Stimulated activated CD4-positive, alpha-beta T cell treated with anti-CD3 and anti-CD28 coated beads, Interleukin-2, amount 100 ng/mL, for 48 hours (primary cell): ENCODE measurements at places on chromosomes 12 and 14.

DNA sequence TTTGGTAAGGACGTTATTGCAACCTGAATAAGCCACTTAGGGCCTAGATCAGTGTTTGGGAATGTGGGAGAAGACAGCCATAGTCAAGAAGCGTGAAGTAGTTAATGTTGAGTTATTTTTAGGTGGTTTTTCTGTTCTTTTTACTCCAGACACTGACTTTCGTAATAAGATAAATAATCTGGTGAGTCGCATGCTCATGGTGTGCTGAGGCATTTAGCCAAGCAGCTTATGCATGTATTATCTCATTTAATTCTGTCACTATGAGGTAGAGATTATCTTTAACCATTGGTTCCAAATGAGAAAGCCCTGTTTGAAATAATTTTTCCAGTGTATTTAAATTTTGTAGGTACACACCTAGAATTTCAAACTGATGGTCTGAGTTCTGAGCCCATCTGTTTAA, 67.3 kb downstream of the RCOR1 start:
- DNase-seq, result no peak

GRCh38 chr12:11499806-11500187, 104.4 kb upstream of the PRB2 start:
- DNase-seq, result no peak

GRCh38 chr12:69916544-69917235, 91.7 kb downstream of the MYRFL start:
- no peak for DNase-seq

GRCh38 chr12:5026342-5026938, 17.2 kb upstream of the KCNA5 start:
- DNase-seq, result no peak

DNA sequence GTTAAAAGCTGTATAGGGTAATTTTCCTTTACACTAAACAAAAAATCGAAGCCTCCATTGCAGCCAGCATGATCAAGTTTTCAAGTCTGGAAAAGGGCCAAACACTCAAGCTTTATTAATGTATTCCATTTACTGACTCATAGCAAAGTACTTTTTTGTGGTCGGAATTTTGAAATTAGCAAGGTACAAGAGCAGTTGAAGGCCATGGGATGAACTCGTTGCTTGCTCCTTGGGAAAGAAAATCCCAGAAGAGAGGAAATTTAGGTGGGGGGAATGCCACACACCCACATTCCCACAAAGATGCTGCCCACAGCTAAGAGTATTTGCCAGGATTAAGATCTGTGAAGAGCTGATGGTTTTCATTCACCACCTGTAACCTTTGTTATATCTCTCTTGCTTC, 333.7 kb downstream of the EGLN3 start:
- no peak for DNase-seq

- DNase-seq, result no peak
Observed at GRCh38 chr12:112029301-112029700, 16.1 kb downstream of the ERP29 start.
